ENCODE measurements at places on chromosomes 2 and 18.

DNA sequence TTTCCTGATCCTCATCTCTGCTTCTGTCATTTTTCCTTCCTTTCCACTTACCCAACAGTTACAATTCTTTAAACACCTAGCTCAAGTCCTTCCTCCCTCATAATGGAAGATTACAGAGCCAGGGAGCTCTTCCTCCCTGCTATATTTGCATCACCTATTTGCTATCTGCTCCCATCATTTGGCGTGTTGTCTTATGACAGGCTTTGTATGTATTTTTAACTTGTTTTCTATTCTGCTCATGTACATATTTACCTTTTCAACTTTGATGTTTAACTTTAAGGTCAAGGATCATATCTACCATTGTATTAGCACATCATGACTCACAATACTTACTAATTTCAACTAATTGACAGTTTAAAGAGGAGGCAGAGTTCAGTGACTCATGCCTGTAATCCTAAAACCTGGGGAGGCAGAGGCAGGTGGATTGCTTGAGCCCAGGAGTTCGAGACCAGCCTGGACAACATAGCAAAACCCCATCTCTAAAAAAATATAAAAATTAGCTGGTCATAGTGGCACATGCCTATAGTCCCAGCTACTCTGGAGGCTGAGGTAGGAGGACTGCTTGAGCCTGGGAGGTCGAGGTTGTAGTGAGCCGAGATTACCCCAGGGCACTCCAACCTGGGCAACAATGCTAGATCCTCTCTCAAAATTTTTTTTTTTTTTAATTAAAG is 308.0 kb upstream of the STON1 start:
- DNase-seq: peak; percentile 88

GRCh38 chr2:55887901-55888624 is 35.5 kb downstream of the EFEMP1 start:
- DNase-seq: no peak

DNA sequence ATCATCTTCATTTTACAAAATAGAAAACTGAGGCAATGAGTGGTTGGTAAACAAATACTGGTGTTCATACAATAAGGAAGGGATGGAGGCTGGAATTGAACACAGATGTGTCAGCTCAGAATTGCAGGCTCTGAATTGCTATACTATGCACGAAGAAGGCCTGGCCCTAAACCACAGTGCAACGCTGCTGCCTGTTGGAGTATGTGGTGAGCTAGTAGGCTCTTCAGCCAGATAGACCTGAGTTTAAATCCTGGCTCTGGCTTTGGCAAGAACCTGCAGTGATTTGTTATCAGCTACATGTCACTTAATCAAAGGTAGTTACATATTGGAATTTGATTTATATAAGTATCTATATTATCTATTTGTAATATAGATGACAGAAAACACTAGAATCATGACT is 1602.4 kb upstream of the CELF4 start:
- DNase-seq: no peak

- DNase-seq: no peak
These were observed 1079.5 kb upstream of the CELF4 start for GRCh38 chr18:38644875-38645641.

DNA sequence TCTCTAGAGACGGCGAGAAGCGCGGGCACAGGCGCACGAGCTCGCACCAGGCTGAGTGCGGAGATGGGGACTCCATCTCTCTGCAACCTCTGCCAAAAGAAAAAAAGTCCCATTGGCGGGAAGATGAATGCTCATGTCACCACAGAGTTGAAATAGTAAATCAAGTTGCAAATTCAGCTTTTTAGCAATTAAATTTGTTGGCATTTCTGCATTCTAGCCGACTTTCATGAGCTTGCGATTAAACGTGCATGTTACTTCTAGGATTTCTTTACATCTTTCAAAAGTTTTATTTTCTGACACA is 588 bp downstream of the CHAC2 start:
- peak; percentile 55 for DNase-seq

GRCh38 chr2:191030521-191031154 is 16.7 kb upstream of the STAT1 start:
- DNase-seq: no peak

DNA sequence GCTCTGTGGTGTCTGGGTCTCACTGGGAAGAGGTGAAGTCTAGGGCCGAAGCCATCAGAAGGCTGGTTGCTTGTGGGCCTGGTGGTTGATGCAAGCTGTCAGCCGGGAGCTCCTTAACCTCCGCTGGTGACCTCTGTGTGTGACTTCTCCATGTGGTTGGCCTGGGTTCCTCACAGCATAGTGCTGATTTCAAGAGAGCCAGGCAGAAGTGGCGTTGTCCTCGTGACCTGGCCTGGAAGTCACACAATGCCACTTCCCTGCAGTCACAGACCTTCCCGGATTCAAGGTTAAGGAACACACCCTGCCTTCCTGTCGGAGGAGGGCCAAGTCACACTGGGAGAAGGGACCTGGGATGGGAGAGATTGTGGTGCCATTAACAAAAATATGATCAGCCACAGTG is 303.7 kb upstream of the HS6ST1 start:
- no peak for DNase-seq

DNA sequence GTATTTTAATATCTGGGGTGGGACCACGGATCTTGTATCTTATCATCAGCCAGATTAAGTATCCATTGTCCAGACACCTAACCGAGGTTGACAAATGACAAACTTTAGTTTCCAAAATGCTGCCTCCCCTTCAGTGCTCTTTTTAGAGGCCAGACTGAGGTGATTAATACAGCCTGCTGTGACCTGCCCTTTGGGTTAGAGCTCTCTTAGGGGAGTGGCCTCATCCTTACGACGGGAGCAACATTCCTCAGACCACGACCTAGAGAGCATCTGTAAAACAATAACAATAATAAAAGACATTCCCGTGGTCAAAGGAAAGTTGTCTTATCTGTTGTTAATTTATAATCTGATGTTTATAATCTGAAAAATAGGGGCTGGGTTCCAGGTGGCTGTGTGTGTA is 405.3 kb downstream of the LPIN1 start:
- DNase-seq: no peak

DNA sequence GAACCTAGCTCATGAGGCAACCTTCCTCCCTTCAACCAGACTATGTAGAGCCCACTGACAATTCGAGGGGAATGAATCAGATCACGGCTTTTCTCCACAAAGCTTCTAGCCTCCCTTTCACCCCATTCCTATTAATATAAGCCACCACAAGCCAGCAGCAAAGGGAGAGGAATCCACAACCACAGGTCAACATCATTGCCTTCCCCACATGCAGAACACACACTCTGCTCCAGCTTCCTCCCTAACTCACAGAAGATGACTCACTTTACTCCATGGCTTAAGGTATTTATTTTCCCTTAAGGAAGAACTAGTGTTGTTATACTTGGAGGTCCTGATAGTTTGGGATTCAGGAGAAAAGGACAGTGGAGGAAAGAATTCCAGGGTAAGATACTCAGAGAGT is 272.2 kb downstream of the C1D start:
- DNase-seq: no peak

DNA sequence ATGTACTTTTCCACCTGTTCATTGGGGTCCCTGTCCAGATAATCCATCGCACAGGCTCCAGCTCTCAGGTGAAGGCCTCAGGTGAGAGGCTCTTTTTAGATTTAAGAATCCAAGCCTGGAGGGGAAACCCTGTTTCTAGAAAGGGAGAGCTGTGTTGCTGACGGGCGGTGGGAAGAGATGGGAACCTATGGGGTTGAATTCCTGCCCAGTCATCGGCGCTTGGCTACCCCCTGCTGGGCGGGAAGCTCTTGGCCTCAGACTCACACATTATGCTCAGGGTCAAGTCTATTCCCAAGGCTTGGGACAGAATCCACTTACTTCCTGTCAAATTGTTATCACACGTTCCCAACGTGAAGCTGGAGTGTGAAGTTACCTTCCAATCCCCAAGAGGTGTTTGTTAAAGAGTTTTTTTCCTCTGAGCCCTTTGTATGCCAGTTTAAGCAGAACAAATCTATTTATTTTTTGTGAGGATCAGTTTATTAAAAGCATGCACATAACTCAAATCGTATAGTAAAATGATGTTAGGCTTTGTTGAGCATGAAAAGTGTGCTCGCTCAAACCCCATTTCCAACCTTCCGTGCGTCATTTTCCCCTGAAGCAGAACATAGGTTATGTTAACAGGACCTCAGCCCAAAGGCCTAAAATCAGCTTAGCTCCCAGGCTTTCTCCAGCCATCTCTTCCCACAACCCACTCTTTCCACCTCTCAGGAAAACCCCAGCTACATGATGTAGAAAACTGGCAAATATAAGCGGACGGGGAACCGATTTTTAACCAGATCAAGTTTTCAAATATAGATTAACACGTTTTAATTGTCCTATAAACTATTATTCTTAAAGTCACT is 181.7 kb upstream of the ETAA1 start:
- no peak for DNase-seq

DNA sequence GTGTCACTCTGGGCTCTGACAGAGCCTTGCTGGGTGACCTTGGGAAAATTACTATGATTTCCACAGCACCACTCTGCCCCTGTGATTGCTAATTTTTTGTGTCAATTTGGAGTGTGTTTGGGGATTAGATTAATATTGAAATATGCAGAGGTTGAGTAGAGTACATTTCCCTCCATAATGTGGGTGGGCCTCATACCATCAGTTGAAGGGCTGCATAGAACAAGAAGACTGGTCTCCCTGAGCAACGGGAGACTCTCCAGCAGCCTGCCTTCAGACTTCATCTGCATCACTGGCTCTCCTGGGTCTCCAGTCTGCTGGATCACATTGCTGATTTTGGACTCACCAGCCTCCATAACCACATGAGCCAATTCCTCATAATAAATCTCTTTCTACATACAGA is 313.7 kb downstream of the TNS1 start:
- no peak for DNase-seq

GRCh38 chr2:52097071-52097470 is 1065.1 kb upstream of the NRXN1 start:
- DNase-seq: no peak

GRCh38 chr2:149552830-149553229 is 34.7 kb downstream of the MMADHC start:
- no peak for DNase-seq

DNA sequence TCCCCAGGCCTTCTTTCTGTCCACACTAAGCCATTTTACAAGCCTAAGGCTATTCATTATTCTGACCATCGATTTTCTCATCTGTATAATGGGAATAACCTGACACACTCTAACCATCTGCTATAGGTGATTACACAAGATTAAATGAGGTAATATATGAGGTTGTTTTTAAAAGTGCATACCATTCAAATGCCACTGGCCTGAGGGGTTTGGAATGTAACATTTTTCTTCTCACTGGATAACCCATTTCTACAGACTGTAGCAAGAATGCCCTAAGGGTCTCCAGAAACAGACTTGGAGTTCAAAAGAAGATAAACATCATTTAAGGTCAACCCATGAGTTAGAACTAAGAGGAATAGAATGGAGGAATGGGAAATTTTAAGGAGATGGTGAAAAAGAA is 111.7 kb upstream of the SETBP1 start:
- DNase-seq: no peak

GRCh38 chr2:29490045-29490444 is 374.8 kb downstream of the CLIP4 start:
- DNase-seq: no peak

DNA sequence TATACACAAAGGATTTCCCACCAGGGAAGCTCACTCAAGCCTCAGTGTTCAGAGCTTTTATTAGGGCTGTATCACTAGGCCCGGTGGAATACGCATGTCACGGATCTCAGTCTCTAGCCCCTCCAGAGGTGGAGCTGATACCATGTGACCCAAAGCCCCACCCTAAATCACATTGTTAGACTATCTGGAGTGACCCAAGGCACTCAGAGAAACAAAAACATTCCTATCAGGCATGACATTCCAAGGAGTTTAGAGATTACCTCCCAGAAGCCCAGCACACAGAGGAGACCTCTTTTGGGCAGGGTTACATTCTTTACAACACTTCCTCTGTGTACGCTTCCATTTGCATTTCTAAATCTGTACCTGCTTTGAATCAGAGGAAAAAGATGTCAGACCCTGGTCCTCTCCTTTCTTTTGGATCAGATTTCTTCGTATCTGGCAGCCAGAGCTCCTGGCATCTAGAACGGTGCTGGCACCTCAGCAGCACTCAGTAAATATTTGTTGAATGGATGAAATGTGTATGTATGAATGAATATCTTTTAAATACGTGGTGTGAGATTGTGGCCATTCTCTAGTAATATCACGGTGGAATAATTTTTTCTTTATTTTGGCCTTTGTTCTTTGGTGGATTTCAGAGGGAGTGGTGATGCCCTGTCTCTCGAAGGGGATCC is 37.7 kb upstream of the SMAD2 start:
- no peak for DNase-seq

- no peak for DNase-seq
These were observed 12.3 kb downstream of the EN1 start for GRCh38 chr2:118834901-118835745.

- no peak for DNase-seq
These were observed 44.3 kb upstream of the CABYR start for GRCh38 chr18:24094561-24094960.

DNA sequence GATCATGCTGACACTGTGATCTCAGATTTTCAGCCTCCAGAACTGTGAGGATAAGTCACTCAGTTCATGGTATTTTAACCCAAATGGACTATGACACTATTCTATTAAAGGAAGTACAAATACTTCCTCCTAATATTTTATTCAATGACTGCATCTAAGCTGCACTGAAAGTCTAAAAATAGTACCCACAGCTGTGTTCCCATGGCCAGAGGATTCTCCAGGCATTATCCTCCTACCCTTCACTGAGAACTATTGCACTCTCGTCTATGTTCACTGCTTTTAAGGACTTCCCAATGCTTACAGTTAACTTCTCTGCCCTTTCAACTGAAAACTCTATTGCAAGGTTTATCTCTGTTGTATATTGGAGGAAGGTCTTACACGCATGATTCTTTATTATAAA is 15.2 kb downstream of the LRATD1 start:
- no peak for DNase-seq

- no peak for DNase-seq
These were observed 36.1 kb downstream of the BCL2 start for GRCh38 chr18:63283305-63284094.

GRCh38 chr2:27960237-27960912 is 69.8 kb downstream of the BABAM2 start:
- DNase-seq: no peak

GRCh38 chr2:240397924-240398645 is 37.4 kb upstream of the GPC1 start:
- DNase-seq: no peak

GRCh38 chr2:197710424-197711042 is 5.4 kb downstream of the MARS2 start:
- no peak for DNase-seq

- no peak for DNase-seq
These were observed 132.4 kb upstream of the ST6GAL2 start for GRCh38 chr2:107018366-107018765.

DNA sequence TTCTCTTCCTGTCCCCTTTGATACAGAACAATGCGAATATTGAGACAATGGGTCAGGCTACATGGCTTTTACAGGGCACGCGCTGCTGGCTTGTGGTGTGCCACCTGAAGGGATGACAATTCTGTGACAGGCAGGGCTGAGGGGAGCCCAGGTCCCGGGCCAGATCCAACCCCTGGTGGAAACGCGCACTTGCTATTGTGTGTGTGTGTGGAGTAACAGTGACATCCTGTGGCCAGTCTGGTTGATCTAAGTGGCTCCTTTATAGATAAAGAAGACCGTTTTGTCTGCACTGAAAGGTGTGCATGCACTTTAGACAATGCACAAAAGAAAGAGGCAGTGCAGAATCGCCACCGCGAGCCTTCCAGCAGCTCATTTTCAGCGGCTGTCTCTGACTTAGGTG is 273.6 kb downstream of the HRH4 start:
- DNase-seq: no peak
